ENCODE measurements at places on chromosomes 16 and 17. TPM values are rescaled to one million over a fixed set of nuclear protein-coding genes. Genes with fewer than 3 reads are reported as not detected.

Gene OR3A3
- total RNA-seq, result not detected

Gene VMO1
- 9.1 TPM for total RNA-seq

Gene TMED6
- total RNA-seq, result 5.2 TPM

GRCh38 chr16:26688105-26688504 lies 378.6 kb upstream of the C16orf82 start:
- peaks cover 5% of the 10 kb centered on the region for H3K27me3 ChIP-seq
- H3K27ac ChIP-seq, result no peak overlapping the region
- H3K36me3 ChIP-seq, result no peaks in the 10 kb centered on the region
- no peaks in the 10 kb centered on the region for H3K4me1 ChIP-seq
- no peak overlapping the region for H3K4me3 ChIP-seq
- no peak for DNase-seq

GRCh38 chr17:81821603-81822311 lies 11.3 kb downstream of the MCRIP1 start:
- H3K36me3 ChIP-seq, result peaks cover 19% of the 10 kb centered on the region
- H3K4me3 ChIP-seq, result no peak overlapping the region
- H3K27ac ChIP-seq, result peak overlapping the region; percentile 59
- peaks cover 34% of the 10 kb centered on the region for H3K4me1 ChIP-seq
- DNase-seq, result peak; percentile 86

DNA sequence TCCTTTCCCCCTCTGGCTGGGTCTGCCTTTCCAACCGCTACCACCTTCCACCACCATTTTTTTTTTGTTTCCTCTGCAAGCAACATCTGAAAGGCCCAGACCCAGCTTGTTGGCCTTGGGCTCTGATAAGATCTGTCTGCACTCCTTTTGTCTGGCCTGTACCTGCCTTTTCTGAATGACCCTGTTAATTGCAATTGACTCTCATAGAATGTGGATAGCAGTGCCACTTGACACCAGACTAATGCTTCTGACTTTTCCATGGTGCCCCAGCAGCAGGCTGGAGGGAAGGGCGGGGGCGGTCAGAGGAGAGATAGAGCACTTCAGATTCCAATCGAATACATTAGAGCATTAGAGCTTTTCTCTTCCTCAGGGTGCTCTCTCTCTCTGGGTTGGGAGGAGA lies 538.9 kb downstream of the WWOX start:
- DNase-seq, result no peak
- H3K27me3 ChIP-seq, result no peaks in the 10 kb centered on the region
- H3K27ac ChIP-seq, result no peak overlapping the region
- no peaks in the 10 kb centered on the region for H3K36me3 ChIP-seq

GRCh38 chr16:52553322-52553721 lies 6.4 kb upstream of the TOX3 start:
- no peaks in the 10 kb centered on the region for H3K4me1 ChIP-seq
- no peak overlapping the region for H3K4me3 ChIP-seq
- H3K27ac ChIP-seq, result no peak overlapping the region
- no peaks in the 10 kb centered on the region for H3K27me3 ChIP-seq
- H3K36me3 ChIP-seq, result no peaks in the 10 kb centered on the region

DNA sequence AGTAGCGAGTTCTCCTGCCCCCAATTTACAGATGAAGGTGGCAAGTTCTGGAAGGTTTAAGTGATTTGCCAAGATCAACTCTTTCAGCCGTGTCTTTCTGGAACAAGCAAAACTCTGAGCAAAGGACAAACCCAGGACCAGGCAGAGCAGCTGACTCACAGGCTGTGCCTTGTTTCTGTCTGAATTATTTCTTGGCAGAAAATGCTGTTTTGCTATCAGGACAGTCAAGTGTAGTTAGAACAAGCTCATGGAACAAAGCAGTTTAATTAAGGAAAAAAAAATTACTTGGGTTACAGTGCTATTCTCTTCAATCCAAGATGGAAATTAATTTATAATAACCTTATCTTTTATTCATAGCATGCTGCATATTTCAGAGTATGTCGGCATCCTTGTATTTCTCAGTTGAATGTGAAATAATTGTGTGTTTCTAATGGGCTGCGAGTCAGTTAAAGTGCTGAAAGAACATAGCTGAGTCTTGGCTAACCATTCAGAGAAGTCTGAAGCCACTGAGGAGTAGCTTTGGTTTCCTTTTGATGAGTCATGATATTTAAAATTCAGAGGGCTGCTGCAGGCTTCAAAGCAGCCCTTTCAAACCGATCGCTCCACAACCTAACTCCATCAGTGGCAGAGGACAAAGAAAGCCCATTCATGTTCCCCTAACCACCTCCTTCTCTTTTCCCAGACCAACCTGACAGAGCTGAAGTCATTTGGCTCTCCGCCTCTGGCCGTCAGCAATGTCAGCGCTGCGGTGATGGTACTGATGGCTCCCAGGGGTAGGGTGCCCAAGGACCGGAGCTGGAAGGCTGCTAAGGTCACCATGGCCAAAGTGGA lies 143.7 kb downstream of the ZNF18 start:
- H3K36me3 ChIP-seq, result no peaks in the 10 kb centered on the region
- no peaks in the 10 kb centered on the region for H3K27me3 ChIP-seq

GRCh38 chr16:10813099-10813455 lies 5.5 kb downstream of the TVP23A start:
- no peak overlapping the region for H3K27ac ChIP-seq
- H3K4me3 ChIP-seq, result no peak overlapping the region
- no peaks in the 10 kb centered on the region for H3K27me3 ChIP-seq
- H3K36me3 ChIP-seq, result no peaks in the 10 kb centered on the region
- no peak for DNase-seq
- H3K4me1 ChIP-seq, result peaks cover 4% of the 10 kb centered on the region

GRCh38 chr16:51876934-51877333 lies 670.0 kb downstream of the TOX3 start:
- H3K4me1 ChIP-seq, result no peaks in the 10 kb centered on the region
- no peak for DNase-seq
- no peak overlapping the region for H3K27ac ChIP-seq
- no peak overlapping the region for H3K4me3 ChIP-seq
- H3K36me3 ChIP-seq, result no peaks in the 10 kb centered on the region
- no peaks in the 10 kb centered on the region for H3K27me3 ChIP-seq

- no peaks in the 10 kb centered on the region for H3K36me3 ChIP-seq
- H3K27me3 ChIP-seq, result no peaks in the 10 kb centered on the region
- no peaks in the 10 kb centered on the region for H3K4me1 ChIP-seq
These were observed 463.6 kb upstream of the SOX9 start for GRCh38 chr17:71656964-71657858.

- DNase-seq, result peak; percentile 93
- H3K36me3 ChIP-seq, result no peaks in the 10 kb centered on the region
- H3K27me3 ChIP-seq, result no peaks in the 10 kb centered on the region
These were observed at the start of gene TLCD1 for GRCh38 chr17:28726226-28726626. TSS of gene TLCD1 (minus strand) at chr17:28726233. CDS start at chr17:28726097, 136 bp downstream.

DNA sequence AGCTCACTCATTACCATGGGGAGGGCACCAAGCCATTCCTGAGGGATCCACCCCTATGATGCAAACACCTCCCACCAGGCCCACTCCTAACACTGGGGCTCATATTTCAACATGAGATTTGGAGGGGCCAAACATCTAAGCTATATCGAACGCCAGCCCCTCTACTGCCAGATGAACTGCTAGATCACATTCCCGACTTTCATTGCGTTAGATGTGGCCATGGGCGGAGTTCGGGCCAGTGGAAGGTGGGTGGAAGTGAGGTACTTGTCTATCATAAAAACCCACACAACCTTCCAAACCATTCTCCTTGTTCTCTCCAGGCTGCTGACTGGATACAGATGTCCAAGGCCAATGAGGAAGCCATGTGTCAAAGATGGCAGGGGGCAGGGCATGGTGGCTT lies 27.0 kb upstream of the ANKRD40CL start:
- no peak overlapping the region for H3K27ac ChIP-seq
- no peak overlapping the region for H3K4me3 ChIP-seq
- H3K36me3 ChIP-seq, result no peaks in the 10 kb centered on the region

DNA sequence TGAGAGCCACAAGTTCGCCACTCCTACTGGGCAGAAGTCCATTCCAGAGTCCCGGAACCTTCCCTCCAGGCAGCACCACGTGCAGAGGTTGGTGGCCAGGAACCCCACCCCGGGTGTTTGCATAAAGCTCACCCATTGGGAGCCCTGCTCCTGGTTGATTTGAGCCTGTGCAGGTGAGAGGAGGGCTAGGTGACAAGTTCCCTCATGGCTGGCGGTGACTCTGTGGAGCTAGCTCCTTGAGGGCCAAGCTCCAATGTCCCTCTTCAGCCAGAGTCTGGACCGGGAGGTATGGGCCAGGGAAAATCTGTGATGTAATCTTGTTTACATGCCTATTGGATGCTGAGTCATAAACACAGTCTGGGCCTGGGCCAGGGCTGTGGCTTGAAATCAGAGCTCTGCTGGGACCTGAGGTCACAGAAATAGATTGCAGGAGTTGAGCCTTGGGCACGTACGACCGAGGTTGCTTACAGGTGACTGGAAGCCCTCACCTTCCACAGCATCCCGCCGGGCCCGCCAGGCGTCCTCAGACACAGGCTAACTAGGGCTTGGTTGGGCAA lies 118.9 kb downstream of the AATF start:
- H3K27me3 ChIP-seq, result no peaks in the 10 kb centered on the region
- H3K4me3 ChIP-seq, result no peak overlapping the region
- H3K27ac ChIP-seq, result no peak overlapping the region

GRCh38 chr16:82761236-82761635 lies 134.5 kb downstream of the CDH13 start:
- DNase-seq, result no peak
- no peaks in the 10 kb centered on the region for H3K36me3 ChIP-seq
- H3K4me3 ChIP-seq, result no peak overlapping the region
- H3K4me1 ChIP-seq, result peaks cover 14% of the 10 kb centered on the region
- no peaks in the 10 kb centered on the region for H3K27me3 ChIP-seq

DNA sequence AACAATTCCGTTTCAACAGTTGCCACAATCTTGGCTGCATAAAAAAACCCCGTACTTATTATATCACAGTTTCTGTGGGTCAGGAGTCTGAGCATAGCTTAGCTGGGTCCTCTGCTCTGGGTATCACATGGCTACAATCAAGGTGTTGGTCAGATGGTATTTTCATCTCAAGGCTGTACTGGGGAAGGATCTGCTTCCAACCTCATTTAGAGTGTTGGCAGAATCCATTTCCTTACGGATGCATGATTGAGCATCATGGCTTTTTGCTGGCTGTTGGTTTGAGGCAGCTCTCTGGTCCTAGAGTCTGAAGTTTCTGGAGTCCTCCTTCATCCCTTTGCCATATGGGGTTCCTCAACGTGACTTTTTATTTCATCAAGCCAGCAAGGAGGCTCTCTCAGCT lies 177.0 kb downstream of the HAPSTR1 start:
- H3K4me3 ChIP-seq, result no peak overlapping the region
- no peak overlapping the region for H3K27ac ChIP-seq
- no peak for DNase-seq
- no peaks in the 10 kb centered on the region for H3K4me1 ChIP-seq

GRCh38 chr17:67421869-67422273 lies 44.8 kb downstream of the PITPNC1 start:
- H3K4me1 ChIP-seq, result peaks cover 43% of the 10 kb centered on the region
- no peak overlapping the region for H3K4me3 ChIP-seq
- H3K36me3 ChIP-seq, result no peaks in the 10 kb centered on the region
- H3K27ac ChIP-seq, result peak overlapping the region; percentile 85
- DNase-seq, result no peak

GRCh38 chr17:9237053-9237410 lies 215.7 kb downstream of the NTN1 start:
- peaks cover 20% of the 10 kb centered on the region for H3K27me3 ChIP-seq
- no peak overlapping the region for H3K27ac ChIP-seq
- H3K36me3 ChIP-seq, result no peaks in the 10 kb centered on the region
- DNase-seq, result no peak
- no peak overlapping the region for H3K4me3 ChIP-seq
- peaks cover 21% of the 10 kb centered on the region for H3K4me1 ChIP-seq

GRCh38 chr16:75821117-75821516 lies 94.8 kb upstream of the CPHXL start:
- H3K36me3 ChIP-seq, result no peaks in the 10 kb centered on the region
- no peaks in the 10 kb centered on the region for H3K27me3 ChIP-seq
- no peaks in the 10 kb centered on the region for H3K4me1 ChIP-seq
- H3K27ac ChIP-seq, result no peak overlapping the region
- no peak overlapping the region for H3K4me3 ChIP-seq

DNA sequence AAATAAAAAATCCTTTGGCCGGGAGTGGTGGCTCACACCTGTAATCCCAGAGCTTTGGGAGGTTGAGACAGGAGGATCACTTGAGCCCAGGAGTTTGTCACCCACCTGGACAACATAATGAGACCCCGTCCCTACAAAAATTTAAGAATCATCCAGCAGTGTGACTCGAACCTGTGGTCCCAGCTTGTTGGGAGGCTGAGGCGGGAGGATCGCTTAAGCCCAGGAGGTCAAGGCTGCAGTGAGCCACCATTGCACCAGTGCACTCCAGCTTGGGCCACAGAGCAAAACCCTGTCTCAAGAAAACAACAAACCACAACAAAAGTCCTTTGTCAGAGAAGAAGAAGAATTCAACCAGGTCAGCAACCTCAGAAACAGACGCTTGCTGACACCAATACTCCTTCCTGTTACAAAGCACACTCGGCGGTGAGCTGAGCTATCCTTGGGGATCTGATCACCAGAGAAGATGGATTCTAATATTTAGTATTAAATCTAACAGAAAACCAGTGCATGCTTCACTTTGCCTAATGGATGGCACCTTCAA lies 12.9 kb upstream of the PVALEF start:
- no peaks in the 10 kb centered on the region for H3K36me3 ChIP-seq
- peak; percentile 68 for DNase-seq
- no peaks in the 10 kb centered on the region for H3K4me1 ChIP-seq
- H3K27ac ChIP-seq, result peak overlapping the region; percentile 78
- H3K27me3 ChIP-seq, result no peaks in the 10 kb centered on the region
- no peak overlapping the region for H3K4me3 ChIP-seq

GRCh38 chr16:61569028-61569427 lies 467.2 kb downstream of the CDH8 start:
- no peaks in the 10 kb centered on the region for H3K27me3 ChIP-seq
- H3K4me1 ChIP-seq, result no peaks in the 10 kb centered on the region
- H3K36me3 ChIP-seq, result no peaks in the 10 kb centered on the region
- no peak overlapping the region for H3K4me3 ChIP-seq

DNA sequence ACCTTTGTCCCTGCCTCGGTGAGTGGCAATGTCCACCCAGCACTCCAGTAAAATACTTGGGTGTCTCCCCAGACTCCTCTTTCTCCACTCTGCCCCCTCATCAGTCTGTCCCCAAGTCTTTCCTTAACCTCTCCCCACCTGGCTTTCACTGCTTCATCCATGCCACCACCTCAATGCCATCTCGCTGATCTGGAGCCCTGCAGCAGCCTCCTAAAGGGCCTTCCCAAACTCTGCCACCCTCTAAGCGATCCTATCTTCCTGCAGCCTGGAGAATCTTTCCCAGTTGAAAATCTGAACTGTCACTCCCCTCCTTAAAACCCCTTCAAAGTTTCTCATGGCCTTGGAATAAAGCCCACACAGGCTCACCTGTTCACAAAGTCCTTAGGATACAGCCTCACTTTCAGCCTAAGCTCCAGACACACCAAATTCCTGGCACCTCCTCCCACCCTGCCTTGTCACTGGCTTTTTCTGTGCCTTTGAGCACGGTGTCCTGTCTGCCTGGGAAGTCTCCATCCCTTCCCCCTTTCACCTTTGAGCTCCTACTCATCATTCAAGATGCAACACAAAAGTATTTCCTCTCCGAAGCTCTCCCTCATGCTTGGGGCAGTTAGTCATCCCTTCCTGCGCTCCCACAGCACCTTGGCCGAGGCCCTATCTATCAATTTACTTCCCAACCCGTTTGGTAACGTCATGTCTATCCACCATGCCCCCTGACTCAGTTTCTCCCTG lies 2.8 kb downstream of the WNK4 start:
- H3K4me3 ChIP-seq, result no peak overlapping the region
- no peak overlapping the region for H3K27ac ChIP-seq
- peaks cover 16% of the 10 kb centered on the region for H3K36me3 ChIP-seq
- H3K4me1 ChIP-seq, result peaks cover 25% of the 10 kb centered on the region
- H3K27me3 ChIP-seq, result peaks cover 77% of the 10 kb centered on the region
- DNase-seq, result no peak

- peak overlapping the region; percentile 42 for H3K4me3 ChIP-seq
- DNase-seq, result peak; percentile 87
- H3K27me3 ChIP-seq, result no peaks in the 10 kb centered on the region
- peaks cover 72% of the 10 kb centered on the region for H3K4me1 ChIP-seq
- H3K27ac ChIP-seq, result peak overlapping the region; percentile 24
These were observed 1.1 kb downstream of the ZCCHC14 start for GRCh38 chr16:87491522-87492290.

Measured in spleen (tissue), 13 donors.